Coronary artery (tissue), 2 donors: ENCODE measurements at places on chromosomes 7 and 10.

DNA sequence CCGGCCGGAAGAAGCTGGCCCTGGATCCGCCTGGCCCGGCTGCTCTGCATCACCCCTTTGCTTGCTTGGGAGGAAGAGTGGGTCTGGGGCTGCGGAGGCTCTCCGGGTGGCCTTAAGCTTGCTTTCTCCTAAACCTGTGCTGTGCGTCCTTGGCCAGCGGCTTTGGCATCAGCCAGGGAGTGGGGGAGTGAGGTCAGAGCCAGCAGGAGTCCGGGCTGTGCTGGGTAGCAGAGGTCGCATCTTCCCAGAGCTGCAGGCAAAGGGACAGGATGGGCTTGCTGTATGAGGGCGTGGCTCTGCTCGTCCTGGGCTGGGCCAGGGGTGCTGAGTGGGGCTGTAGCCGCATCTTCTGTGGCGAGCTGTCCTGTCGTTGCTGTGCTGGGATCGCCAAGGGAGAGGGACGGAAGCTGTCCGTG, 21.1 kb downstream of the BNIP3 start:
- DNase-seq, result no peak

GRCh38 chr7:112782498-112782897, 7.7 kb downstream of the TMEM168 start:
- no peak for DNase-seq

- DNase-seq, result no peak
These were observed 97.1 kb downstream of the TFEC start for GRCh38 chr7:115933471-115933870.

DNA sequence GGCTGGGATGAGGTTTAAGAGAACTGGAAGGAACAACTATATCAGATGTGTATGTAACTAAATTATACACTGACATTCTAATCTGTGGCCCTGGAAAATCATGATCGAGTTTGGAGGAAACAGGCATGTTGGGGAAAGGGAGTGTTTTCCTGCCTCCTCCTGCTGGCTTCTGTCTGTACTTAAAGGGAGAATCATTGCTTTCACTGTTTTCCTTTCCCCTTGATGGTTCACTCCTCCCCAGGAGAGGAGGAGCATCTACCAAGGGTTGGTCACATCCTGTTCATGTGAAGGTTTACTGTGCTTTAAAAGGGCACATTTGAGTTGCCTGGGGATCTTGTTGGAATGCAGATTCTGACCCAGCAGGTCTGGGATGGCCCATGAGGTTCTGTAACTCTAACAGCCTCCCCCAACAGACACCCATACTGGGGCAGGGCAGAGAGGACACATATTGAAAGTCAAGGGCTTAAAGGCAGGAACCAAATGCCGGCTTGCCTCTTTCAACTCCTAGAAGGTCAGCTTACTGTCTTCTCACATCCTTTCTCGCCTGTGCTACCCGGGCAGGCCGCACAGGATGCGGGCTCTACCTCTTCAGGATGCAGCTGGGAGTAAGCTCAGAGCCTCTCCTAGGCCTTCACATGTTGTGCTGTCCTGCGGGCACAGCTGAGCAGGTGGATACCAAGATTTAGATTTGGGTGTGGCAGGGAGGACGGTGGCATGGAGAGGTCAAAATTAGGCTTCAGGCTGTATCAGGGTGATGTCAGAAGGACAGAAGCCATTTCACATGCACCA, 694.8 kb downstream of the KCNMA1 start:
- DNase-seq, result no peak

GRCh38 chr10:3774814-3775695, 10.0 kb downstream of the KLF6 start:
- DNase-seq, result peak; percentile 85

- DNase-seq, result peak; percentile 24
These were observed 106.6 kb downstream of the ADCY1 start for GRCh38 chr7:45680776-45681175.

DNA sequence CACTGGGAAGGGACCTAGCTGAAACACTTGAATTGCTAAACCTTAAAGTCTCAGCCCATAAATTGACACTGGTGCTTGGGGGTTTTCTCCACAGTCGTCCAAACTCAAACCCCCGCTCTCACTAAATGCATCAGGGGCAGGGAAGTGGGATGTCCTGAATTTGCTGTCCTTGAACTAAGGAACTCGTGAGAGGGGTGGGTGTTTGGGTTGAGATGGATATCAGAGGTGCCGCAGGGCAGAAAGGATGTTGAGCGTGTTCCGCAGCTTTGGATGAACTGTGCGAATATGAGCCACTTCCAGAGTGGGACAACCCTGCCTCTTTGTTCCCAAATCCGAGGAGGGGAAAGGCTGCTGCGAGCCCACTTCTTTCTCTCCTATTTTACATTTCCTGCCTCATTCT, 90.3 kb upstream of the LYZL2 start:
- no peak for DNase-seq

GRCh38 chr10:78173360-78174015, 139.8 kb downstream of the RPS24 start:
- DNase-seq, result no peak

GRCh38 chr10:18829259-18829658, 170.0 kb downstream of the ARL5B start:
- DNase-seq, result no peak

- DNase-seq, result no peak
These were observed 558.1 kb downstream of the PTPRN2 start for GRCh38 chr7:158029509-158029908.

DNA sequence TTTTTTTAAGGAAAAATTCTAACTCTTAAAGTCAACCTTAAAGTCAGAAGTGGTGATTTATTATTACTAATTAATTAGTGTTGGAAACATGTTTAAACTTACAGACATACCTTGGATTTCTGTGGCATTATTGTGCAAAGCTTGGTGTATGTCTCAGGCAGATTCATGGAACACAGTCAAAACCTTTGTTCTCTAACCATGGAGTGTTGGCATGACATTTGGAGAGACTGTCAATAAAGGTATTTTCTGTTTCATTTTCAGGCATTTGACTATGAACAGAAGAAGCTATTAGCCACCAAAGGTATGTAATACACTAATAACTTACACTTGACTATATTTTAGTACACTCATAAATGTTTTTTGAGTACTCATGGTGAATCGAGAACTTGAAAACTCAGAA, 293.7 kb downstream of the BICC1 start:
- no peak for DNase-seq

DNA sequence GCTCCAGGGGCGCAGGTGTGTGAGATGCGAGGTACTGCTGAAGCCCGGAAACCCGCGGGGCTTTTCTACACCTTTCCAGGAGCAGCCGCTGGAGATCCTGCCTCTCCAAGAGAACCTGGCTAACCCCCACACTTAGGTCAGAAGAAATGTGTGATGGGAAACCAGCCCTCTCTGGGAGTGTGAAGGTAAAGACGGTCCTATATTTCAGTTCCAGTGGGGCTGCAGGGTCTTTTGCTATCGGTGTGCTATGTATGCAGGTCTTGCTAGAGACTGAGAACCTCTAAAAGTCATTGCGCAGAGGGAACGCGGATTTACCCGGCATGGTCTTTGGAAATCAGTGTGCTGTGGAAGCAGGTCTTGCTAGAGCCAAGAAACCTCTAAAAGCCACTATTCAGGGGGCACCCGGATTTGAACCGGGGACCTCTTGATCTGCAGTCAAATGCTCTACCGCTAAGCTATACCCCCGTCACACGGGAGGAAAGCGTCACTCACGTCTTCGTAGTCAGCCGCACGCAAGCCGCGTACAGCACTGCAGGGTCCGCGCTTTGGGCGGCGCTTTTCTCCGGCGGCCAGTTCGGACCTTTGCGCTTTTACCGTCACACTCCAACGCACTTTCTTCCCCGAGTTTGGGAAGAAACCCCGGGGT, 46.0 kb downstream of the ZNF777 start:
- no peak for DNase-seq

- DNase-seq, result no peak
These were observed 171.5 kb upstream of the TCF7L2 start for GRCh38 chr10:112778579-112778978.

- peak; percentile 76 for DNase-seq
These were observed 938 bp upstream of the CADPS2 start for GRCh38 chr7:122887198-122887597.

DNA sequence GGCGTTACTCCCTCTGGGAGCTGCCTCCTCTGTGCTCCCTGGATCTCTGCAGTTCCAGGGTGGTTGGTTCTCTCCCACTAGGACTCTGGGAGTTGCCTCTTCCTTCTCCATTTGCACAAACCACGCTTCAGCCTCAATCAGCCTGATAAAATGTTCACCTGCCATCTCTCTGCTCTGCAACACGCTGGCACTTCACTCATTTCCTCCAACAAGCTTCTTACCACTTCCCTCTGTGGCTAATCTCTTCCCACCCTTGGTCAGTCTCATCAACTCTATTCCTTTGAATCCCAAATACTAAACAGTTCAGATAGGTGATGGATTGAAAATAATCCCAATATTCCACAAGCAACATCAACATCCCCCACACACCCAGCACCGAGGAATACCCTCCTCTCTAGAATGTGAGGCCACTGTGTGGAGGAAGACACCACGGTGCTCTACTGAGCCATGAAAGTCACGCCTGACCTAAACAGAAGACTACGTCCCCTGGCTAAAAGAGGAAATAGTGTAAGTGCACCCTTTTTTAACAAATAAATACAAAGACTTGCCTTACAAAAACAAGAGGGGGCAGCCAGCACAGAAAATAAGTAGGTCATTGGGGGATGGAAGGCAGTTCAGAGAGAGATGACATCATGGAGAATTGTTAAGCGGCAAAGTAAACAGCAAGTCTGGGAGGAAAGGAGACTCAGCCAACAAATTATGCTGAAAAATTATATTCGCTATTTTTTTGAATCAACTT, 1.9 kb upstream of the FAM170B start:
- DNase-seq, result no peak

GRCh38 chr7:78769481-78770101, 683.9 kb downstream of the MAGI2 start:
- DNase-seq, result no peak

DNA sequence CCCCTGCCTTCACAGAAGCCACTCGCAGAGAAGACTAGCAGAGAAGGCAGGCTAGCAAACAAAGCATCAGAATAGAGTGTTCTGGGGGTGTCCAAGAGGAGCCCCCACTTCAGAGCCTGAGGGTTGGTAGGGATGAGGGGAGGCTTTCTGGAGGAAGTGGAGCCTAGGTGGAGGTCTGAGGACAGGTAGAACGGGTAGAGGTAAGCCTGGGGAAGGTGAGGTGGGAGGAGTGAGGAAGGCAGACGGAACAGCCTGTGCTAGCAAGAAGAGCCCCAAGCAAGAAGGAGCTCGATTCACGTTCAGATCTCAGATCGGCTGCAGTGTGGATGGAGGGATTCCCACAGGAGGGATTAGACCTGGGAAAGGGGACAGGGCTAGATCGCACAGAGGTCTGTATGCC, 66.0 kb upstream of the DUSP5 start:
- no peak for DNase-seq

DNA sequence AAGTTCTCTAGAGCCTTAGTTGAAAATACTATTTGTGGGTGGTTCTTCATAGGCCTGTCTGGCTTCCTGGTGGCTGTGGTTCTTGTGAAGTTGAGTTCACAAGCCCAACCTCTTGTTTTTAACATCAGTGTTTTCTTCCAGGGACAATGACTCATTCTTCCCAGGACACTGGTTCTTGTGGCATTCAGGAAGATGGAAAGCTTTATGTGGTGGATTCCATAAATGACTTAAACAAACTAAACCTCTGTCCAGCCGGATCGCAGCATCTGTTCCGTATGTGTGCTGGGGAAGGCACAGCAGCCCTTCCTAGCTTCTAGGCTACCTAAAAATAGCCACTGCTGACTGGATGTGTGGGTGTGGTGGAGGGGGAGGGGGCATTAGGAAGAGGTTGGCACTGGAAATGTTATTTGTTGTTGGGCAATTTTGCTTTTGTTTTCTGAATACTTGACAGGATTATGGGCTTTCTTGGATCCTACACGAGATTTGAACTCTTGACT, 3.9 kb downstream of the LSMEM1 start:
- DNase-seq, result no peak

DNA sequence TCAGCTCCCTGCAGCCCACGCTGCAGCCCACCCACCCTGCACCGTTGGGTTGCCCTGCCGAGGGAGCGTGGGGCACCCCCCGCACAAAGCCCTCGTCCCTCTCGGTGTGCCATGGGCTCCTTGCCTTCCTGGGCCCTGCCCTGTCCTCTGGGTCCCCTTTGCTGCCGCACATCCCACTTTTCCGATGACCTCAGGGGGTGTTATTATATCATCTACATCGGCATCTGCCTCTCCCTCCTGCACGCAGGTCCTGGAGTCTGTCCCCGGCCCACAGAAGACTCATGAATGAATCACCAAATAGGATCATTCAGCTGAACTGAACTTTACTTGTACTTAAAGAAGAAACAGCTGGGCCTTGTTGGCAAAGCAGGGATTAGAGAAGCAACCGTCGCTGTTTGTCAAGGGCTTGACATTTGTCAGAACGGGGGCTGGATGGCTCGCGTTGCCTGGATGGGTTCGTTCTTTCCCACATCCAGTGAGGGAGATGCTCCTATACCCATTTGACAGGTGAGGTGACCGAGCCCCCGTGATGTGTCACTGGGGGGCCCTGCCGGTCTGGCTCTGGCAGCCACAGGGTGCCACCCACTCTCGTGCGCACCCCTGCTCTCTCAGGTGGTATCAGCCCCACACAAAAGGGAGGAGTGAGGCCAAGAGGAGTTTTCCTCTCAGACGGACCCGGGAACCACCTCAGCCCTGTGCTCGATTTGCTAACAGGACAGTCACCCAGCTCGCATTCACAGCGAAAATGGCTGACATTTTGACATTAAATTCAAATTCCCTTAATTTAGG, 58.6 kb upstream of the EBF3 start:
- peak; percentile 54 for DNase-seq

DNA sequence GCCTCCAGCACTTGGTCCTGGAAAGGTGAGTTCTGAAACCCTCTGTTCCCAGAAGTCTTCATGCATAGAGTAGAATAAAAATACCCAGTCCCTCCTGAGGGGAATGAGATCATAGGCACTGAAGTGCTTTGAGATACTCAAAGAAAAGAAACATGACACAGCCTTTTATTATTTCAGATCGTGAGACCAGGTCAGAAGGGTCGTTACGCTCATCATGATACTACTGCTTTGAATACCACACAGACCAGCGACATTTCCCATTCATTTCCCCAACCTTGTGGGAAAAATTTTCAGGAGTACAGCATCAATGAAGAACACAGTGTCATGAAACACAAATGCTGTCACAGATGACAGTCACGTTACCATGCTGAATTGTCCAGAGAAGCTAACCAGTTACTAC, 15.0 kb downstream of the CLRN3 start:
- DNase-seq, result no peak

- no peak for DNase-seq
These were observed 113.2 kb downstream of the DNAH11 start for GRCh38 chr7:21656081-21656480.

DNA sequence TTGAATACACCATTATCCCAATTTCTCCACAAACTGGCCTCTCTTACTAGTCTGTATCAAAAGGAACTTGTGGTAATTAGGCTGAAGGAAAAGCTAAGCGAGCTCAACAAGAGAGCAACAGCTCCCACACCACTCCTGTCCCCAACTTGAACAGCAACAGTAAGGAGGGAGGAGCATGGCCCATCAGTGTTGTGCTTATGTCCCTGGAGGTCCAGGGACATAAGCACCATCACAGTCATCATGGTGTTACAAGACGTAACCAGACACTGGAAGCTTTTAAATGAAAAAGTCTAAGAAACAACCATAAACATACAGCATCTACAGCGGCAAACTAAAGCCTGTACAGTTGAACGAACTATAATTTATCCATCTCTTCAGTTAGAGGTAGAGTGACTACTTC, 989 bp downstream of the ERLIN1 start:
- DNase-seq, result no peak

- DNase-seq, result no peak
These were observed 53.0 kb upstream of the TMEM168 start for GRCh38 chr7:112843151-112843550.

GRCh38 chr7:34840176-34840785, 182.3 kb downstream of the NPSR1 start:
- DNase-seq, result no peak
